KG1 (cell line): ENCODE measurements at places on chromosomes 4 and X.

DNA sequence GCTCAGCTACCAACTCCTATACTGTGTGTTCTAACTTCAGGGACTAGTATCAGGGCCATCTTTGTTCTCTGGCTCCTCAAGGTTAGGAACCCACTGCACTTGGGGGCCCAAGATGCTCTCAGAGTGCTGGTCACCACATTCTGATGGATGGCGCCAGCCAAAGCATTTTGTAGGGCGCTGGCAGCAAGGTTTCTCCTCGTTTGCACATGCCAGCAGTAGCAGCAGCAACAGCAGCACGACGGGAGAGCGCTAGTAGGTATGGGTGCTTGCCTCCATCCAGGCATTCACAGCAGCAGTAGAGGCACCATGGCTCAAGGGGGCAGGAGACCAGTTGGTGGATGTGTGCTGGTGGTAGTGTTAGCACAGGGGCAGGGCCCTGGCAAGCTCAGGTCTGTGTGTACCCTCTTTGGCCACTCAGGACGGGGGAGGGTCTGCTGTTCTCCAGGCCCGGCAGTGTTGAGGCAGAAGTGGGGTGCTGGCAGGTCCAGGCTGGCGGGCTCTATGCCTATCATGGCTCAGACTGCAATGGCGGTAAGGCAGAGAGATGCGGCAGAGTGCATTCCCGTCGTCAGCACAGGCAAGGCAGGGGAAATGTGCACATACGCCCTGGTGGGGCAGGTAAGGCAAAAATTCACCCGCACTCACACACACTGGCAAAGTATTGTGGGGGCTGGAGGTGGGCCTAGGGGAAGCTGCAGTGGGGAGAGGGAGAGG lies 56.6 kb downstream of the SERPINA7 start:
- no peak for DNase-seq

DNA sequence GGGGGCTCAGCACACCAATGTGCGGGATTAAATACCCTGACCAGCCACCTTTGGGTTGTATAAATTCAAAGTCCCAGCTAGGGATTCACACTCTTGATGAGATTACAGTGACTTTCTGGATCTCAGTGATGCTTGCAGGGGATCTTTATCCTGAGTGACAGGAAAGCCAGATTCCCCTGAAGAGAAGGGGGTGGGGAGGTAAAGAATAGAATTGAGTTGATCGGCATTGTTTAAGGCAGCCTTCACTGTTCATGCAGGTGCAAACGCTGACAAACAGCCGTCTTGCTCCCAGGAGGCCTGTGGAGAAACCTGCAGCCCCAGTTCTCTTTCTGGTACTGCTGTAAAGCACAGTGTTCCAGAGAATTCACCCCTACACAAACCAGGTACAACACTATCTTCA lies 19.0 kb downstream of the CXXC4 start:
- DNase-seq = no peak

GRCh38 chr4:102734116-102734515 lies 26.7 kb downstream of the MANBA start:
- no peak for DNase-seq

GRCh38 chr4:88655226-88655625 lies 42.4 kb downstream of the NAP1L5 start:
- DNase-seq = no peak

- DNase-seq = no peak
These were observed 63.3 kb upstream of the CCDC160 start for GRCh38 chrX:134173541-134174272.

DNA sequence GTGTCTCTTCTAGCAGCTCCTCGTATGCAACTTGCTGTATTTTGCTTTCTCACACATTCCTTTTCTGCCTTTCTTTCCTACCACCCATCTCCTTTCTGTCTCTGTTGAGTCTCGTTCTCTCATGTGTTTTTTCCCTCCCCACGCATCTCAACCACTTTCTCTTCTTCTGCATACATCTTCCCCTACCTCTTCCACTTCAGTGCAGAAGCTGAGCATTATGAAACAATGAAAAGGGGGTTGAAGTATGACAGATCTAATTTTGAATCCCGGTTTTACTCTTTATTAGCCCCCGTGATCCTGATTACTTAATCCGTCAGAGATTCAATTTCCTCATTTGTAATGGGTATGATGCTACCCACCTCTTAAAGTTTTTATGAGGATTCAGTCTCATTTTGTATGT lies 7.3 kb downstream of the FAM241A start:
- no peak for DNase-seq

DNA sequence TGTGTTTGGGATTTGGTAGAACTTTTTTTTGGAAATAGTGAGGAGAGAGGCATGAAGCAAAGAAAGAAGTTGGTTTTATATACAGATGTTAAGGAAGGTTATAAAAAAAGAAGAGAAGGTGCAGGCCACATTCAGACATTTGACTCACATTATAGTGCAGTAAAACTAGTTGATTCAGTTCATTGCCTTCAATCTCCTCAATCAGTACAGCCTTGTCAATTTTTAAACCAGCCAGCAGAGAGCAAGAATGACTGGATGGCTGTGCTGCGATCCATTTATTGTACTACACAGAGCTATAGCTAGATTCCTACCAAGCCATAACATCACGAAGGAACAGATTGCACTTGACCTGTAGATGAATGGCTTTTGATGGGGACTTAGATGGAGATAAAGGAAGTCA lies 79.7 kb upstream of the LSM6 start:
- DNase-seq = no peak

DNA sequence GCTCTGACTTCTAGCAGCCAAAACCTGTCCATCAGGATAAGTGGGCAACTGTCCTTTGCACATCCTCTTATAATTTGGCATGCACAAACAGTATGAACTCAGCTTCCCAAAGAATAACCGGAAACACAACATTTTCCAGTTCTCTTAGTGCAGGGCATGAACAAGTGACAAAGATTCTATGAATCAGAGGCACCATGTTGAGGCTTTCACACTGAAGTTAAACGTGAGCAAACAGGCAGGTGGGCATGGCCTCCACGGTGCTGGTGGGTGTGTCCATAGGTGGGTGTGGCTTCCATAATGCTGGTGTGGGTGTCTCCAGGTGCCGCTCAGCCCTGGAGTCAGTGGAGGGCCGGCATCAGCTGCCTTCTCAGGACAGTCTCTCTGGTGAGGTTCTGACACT lies 196.5 kb downstream of the SMIM20 start:
- DNase-seq = no peak

DNA sequence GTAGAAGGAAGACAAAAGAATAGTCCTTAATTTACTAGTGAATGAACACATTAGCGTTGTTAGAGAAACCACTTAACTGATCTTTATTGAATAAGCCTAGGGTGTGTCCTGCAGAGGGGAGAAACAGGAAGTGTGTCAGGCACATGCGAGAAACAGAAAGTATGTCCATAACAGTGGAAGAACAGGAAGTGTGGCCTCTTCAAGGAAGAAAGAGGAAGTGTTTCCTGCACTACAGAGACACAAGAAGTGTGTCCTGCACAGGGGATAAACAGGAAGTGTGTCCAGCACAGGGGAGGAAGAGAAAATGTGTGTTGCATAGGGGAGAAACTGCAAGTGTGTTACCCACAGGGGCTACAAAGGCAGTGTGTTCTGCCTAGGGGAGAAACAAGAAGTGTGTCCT lies 539.6 kb upstream of the PRKX start:
- DNase-seq = peak; percentile 1

DNA sequence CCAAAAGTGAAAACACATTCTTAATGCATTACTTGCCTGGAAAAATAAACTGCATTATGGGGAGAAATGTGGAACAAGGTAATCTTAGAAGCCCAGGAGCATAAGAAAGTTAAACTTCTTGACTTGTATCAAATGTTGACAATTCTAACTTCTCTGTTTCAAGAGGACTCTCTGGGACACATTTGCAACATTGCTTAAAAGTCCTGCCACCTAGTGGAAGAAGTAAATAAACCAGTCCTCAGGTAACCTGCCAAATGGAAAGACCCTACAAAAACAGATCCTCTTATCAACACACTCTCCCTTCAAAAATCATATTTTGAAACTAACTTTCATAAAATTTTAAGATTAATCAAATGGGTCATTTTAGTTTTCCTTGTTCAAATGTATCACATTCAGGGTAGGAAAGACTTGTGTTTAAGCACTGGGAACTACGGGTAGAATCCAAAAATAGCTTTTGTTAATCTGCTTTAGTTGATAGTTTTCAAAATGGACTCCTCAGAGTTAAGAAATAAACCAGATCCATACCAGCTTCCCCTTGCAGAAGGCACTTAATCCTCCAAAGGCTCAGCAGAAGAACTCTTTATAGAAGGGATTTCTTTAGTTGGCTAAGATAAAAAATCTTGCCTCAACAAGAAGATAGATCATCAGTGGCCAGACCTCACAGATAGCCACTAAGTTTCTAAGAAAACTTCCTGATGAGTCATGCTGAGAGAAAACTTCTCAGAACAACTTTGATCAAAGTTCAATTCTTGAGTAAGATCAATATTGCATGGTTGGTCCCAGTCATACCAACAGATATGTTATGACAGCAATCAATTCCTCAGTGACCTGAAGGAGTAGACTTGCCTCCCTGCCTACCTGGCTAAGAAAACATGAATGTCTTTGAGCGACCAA lies 141.7 kb downstream of the HHIP start:
- DNase-seq = no peak

DNA sequence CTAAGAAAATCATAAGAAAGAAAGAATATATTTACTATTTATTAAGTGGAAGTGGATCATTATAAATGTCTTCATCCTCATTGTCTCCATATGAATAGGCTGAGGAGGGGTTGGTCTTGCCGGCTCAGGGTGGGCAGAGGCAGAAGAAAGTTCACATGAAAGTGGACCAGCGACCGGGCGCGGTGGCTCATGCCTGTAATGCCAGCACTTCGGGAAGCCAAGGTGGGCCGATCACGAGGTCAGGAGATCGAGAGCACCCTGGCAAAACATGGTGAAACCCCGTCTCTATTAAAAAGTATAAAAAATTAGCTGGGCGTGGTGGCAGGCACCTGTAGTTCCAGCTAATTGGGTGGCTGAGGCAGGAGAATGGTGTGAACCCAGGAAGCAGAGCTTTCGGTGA lies 1145.4 kb downstream of the STIM2 start:
- DNase-seq = no peak

- DNase-seq = no peak
These were observed 86.4 kb downstream of the SHISA3 start for GRCh38 chr4:42483426-42484379.

- DNase-seq = no peak
These were observed 19.2 kb upstream of the ATXN3L start for GRCh38 chrX:13338996-13339515.

- no peak for DNase-seq
These were observed 24.2 kb downstream of the FAM156A start for GRCh38 chrX:52933976-52934703.

GRCh38 chr4:77398256-77398655 lies 207.4 kb upstream of the CXCL13 start:
- no peak for DNase-seq

DNA sequence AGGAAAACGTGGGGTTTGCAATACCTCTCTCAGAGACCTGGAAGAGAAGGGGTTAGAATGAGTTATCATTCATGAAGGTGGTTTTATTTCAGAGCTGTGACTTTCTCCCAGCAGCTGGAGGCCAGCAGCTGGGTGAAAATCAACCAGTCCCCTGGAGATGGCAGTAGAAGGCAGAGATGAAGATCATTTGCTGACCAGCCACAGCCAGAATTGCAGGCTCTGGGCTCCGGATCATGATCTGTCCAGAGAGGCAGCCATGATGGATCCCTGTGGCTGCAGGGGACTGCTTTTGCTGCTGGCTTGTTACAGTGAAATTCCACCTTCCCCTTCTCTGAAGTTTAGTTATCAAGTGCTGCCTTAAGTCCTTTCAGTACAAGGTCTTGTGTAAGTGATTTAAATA lies 46.9 kb upstream of the TAB3 start:
- no peak for DNase-seq

DNA sequence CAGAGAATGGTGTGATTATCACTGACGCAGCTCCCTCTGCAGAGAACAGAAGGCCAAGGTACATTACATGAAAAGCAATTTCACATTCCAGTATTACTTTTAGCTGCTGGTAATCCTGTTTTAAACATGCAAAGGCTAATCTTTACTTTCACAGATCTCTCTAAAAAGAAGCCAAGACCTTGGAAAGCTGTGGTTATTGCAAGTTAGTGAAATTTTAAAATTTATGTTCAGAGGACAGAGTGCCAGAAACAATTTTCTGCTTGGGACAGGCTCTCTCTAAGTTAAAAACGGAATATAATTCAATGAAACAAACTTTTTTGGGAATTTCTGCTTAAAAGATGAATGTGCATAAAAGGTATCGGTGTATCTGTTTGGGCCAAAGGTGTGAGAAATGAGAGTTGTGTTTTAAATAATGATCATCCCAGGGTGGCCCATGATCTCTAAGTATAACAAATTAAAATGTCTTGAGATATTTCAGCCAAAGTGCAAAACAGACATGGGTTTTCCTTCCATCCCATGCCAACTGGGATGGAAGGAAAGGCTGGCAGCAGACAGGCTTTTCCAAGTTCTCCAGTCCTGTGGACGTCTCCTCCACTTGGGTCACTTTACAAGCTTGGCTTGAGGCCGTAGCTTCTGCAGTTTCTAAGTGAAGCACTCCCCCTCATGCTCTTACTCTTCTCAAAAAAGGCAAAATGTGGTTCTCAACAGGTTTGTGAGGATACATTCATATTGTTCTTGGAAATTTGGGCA lies 118.0 kb downstream of the DRD5 start:
- no peak for DNase-seq

DNA sequence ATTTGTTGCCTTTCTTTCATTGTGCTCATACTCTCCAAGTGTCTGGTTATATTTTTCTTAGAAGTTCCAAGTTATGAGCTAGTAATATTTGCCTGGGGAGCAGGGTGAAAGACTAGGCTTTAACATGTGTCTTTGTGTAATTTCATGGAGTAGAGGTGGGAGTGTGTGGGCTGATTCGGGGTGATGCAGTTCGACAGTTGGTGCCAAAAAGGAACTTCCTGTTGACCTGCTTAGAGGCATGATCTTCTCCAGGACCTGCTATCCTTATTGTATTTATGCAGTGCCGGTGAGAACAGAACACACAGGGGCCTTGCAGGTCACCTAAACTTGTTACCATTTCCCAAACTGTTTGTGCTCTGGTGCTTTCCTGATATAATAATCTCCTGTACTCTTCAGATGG lies 21.2 kb downstream of the USP53 start:
- no peak for DNase-seq

- no peak for DNase-seq
These were observed 20.5 kb downstream of the TRIM61 start for GRCh38 chr4:164956766-164957643.

GRCh38 chr4:37948542-37948941 lies 11.7 kb upstream of the PTTG2 start:
- DNase-seq = no peak

DNA sequence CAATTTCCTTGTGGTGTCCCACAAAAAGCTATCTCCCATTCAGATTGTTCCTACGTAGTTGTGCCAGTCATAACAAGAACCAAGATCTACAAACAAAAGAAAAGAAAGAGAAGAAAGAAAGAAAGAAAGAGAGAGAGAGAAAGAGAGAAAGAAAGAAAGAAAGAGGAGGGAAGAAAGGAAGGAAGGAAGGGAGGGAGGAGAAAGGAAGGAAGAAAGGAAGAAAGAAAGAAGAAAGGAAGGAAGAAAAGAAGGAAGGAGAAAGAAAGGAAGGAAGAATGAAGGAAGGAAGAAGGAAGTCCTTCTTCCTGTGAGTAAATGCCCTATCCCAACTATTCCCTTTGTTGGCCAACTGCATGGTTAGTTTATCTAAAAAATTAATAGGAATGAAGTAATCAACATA lies 366.0 kb downstream of the DHRSX start:
- DNase-seq = no peak

- no peak for DNase-seq
These were observed 635.0 kb upstream of the TENM3 start for GRCh38 chr4:181608181-181608580.

GRCh38 chr4:102174719-102175189 lies 170.5 kb downstream of the SLC39A8 start:
- DNase-seq = no peak

GRCh38 chr4:155712846-155713245 lies 46.0 kb upstream of the GUCY1B1 start:
- DNase-seq = no peak
